ENCODE measurements at places on chromosomes 2 and 18. TPM values are rescaled to one million over a fixed set of nuclear protein-coding genes. Genes with fewer than 3 reads are reported as not detected.
A peak's percentile ranks its signal among the peaks of the same experiment; 100 is the strongest.

Gene PDE11A
- not detected for total RNA-seq

Gene DSG4
- total RNA-seq, result not detected

Gene ACMSD
- not detected for total RNA-seq

Gene GPATCH11
- total RNA-seq, result 14.7 TPM

Gene CHRNG
- total RNA-seq, result not detected

Gene DBI
- 55.5 TPM for total RNA-seq

Gene ANKRD30BL
- total RNA-seq, result not detected

DNA sequence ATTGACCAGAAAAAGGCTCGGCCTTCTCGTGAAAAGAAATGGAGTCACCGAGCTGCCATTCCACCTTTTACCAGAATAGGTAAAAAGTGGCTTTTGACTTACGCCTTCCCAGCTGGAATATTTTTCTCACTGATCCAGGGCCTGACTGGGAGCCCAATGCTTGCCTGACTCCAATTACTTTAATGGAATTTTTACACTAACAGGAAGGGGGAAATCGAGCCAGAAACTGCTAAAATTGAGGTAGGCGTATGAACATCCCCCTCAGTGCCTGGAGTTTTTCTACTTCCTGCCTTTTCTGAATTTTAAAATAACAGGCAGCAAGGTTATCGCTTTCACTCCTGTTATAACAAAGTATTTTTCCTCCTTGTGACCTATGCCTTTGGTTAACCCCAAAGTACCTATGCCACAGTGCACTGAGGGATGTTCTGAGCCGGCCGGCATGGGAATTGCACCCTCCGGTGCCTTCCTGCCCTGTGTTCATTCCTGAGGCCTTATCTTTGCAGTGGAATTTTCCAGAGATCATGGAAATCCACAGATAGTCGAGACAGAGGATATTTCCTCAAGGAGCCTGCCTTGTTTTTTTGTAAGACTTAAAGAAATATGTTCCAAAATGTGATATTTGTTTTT lies 18.3 kb upstream of the RPL31 start:
- H3K36me3 ChIP-seq, result no peaks in the 10 kb centered on the region
- no peak overlapping the region for H3K4me3 ChIP-seq
- no peak overlapping the region for H3K27ac ChIP-seq
- no peaks in the 10 kb centered on the region for H3K27me3 ChIP-seq

- H3K27me3 ChIP-seq, result no peaks in the 10 kb centered on the region
- H3K36me3 ChIP-seq, result no peaks in the 10 kb centered on the region
- no peak overlapping the region for H3K4me3 ChIP-seq
- H3K4me1 ChIP-seq, result no peaks in the 10 kb centered on the region
These were observed 259.5 kb downstream of the EPHA4 start for GRCh38 chr2:221312634-221313033.

DNA sequence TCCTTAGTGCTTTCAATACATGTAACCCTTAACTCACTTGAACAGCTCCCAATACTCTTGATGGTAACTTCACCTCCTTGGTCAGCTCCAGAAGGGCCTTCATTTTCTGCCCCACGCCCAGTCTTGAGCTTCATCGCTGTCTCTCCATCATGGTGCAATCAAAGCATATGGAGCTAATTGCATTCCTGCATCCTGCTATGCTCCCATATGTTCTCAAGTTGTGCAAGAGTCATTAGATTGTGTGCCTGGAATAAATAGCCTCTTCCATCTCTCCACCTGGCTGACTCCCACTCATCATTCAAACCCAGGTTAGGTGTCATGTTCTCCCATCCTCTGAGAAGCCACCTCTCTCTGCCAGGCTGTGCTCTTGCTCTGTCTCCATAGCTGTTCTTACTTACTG lies 364.5 kb upstream of the RGPD4 start:
- H3K27ac ChIP-seq, result no peak overlapping the region
- no peaks in the 10 kb centered on the region for H3K36me3 ChIP-seq
- no peak for DNase-seq

DNA sequence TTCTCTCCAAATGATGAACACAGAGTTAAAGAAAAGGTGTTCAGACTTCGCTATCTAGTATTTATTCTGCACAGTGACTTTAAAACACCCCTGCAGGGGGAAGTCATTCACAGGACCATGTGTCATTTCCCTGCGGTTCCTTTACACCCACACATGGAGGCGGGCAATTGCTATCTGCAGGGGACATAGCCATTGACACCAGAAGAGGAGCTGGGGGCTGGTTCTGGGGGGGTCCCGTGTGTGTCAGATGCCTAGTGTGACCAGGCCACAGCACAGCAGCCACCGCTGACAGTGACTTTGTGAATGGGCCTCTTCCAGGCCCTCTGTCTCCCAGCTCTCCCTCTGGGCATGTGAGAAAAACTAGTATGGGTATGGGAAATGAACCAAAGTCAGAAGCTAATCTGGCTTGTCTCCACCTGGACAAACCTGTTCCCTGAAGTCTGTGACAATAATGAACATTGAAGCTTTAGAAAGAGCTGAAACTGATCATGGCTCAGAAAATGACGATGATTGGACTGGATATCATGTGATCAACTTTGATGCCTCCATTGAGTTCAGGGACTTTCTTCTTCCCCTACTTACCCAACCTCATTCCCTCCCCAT lies 7.5 kb upstream of the GBX2 start:
- no peak overlapping the region for H3K4me3 ChIP-seq
- no peak overlapping the region for H3K27ac ChIP-seq
- H3K27me3 ChIP-seq, result peaks cover 24% of the 10 kb centered on the region
- DNase-seq, result no peak
- H3K4me1 ChIP-seq, result peaks cover 16% of the 10 kb centered on the region

- no peak overlapping the region for H3K4me3 ChIP-seq
- no peaks in the 10 kb centered on the region for H3K36me3 ChIP-seq
- H3K27ac ChIP-seq, result no peak overlapping the region
- no peak for DNase-seq
- H3K4me1 ChIP-seq, result no peaks in the 10 kb centered on the region
These were observed 19.1 kb downstream of the MSTN start for GRCh38 chr2:190043441-190043840.

GRCh38 chr2:88190808-88191721 lies 20.9 kb downstream of the THNSL2 start:
- H3K4me3 ChIP-seq, result no peak overlapping the region
- no peak overlapping the region for H3K27ac ChIP-seq
- H3K36me3 ChIP-seq, result no peaks in the 10 kb centered on the region

- no peak overlapping the region for H3K4me3 ChIP-seq
- H3K27me3 ChIP-seq, result no peaks in the 10 kb centered on the region
- H3K4me1 ChIP-seq, result peaks cover 18% of the 10 kb centered on the region
- DNase-seq, result no peak
- no peak overlapping the region for H3K27ac ChIP-seq
These were observed 1.7 kb upstream of the RPE start for GRCh38 chr2:210000464-210001324.

DNA sequence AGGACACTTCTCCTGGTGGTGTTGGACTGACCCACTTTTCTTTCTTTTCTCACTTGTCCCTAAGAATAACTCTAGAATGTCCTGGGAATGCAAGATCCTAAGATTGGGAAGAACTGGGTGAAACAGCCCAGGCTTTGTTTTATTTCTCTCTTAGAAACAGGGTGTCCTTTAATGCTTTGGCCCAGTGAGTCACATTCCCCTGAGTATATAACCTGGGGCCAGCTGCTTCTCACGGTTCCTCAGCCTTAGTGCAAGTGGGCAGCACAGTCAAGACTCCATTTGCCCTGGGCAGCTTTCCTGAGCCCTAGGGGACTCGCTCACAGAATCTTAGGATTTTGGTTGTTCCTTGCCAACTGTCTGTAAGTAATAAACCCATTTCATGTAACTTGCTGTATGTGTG lies 355.0 kb downstream of the DSC3 start:
- no peaks in the 10 kb centered on the region for H3K4me1 ChIP-seq
- no peak overlapping the region for H3K4me3 ChIP-seq
- H3K27ac ChIP-seq, result no peak overlapping the region
- no peaks in the 10 kb centered on the region for H3K27me3 ChIP-seq
- H3K36me3 ChIP-seq, result no peaks in the 10 kb centered on the region

GRCh38 chr2:230781130-230781797 lies 68.6 kb downstream of the CAB39 start:
- H3K36me3 ChIP-seq, result no peaks in the 10 kb centered on the region
- DNase-seq, result peak; percentile 61

DNA sequence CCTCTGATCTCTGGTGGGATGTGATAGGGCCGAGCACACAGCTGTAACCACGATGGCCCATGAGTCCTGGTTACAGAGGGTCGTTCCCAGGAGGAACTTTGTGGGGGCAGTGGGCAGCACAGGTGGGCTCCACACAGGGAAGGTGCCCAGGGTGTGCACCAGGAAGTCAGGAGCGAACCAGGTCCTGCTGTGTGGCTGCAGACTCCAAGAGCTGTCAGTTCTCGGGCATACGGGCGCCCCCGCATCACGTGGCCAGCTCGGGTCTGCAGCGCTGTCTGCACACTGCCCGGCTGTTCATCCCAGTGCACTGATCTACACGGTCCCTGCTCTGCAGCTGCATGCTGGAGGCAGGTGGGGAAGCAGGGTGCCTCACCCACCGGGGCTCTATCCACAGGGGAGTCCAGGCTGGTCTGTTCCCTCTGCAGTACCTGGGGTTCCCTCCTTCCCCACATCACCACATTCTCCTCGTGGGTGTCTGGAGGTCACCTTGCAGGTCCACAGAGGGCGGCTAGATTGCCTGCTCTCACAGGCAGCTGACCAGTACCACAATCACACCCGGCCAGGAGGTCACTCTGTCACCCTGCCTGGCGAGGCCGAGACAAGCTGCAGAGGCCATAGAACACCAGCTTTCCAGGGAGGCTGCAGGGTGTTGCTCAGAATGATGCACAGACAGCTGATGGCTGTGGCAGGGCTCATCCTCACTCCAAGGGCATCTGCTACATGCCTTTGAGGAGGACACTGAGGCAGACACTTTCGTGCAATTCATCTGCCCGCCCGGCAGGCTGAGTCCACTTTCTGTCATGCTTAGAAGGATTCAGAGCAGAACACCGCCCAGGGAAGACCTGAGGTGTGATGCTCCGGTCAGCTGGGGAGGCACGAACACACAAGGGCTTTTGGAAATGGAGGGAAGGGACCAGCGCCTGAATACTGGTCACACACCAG lies 202.7 kb downstream of the EIPR1 start:
- no peak for DNase-seq
- no peaks in the 10 kb centered on the region for H3K27me3 ChIP-seq
- H3K36me3 ChIP-seq, result peaks cover 12% of the 10 kb centered on the region
- H3K27ac ChIP-seq, result no peak overlapping the region
- H3K4me1 ChIP-seq, result no peaks in the 10 kb centered on the region

DNA sequence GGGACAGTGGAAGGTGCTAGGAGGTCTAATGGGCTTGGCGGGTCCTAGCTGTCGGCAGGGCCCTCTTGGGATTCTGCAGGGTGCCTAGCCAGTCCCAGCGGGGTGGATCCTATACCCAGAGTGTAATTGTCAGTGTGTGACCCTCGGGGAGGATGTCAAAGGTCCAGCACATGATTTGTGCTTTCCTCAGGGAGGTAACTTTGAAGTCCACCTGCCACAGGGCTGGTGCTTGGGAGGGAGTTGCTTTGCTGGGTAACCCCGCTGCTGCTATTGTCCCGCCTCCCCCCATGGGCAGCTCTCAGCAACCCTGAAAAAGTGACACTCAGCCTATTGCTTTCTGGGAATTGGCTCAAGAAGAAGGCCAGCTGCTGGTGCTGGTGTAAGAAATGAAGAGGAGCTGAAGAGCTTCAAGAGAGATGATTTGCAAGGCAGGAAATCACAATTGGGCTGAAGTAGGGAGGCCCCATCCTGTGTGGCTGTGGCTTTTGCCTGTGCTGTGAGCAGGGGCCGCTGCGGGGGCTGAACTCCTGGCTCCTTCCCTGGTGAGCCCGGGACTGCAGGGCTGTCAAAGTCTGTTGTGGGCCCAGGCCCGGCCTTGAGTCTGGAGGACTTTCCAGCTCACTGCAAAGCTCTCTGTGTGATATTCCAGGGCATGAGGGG lies 36.4 kb downstream of the EMILIN2 start:
- no peaks in the 10 kb centered on the region for H3K36me3 ChIP-seq
- peak overlapping the region; percentile 77 for H3K27ac ChIP-seq
- peak overlapping the region; percentile 35 for H3K4me3 ChIP-seq
- H3K27me3 ChIP-seq, result no peaks in the 10 kb centered on the region
- peak; percentile 66 for DNase-seq
- peaks cover 24% of the 10 kb centered on the region for H3K4me1 ChIP-seq

GRCh38 chr18:76553715-76554546 lies 58.9 kb upstream of the ZNF516 start:
- no peak overlapping the region for H3K27ac ChIP-seq
- no peaks in the 10 kb centered on the region for H3K4me1 ChIP-seq
- H3K27me3 ChIP-seq, result no peaks in the 10 kb centered on the region
- H3K36me3 ChIP-seq, result no peaks in the 10 kb centered on the region

GRCh38 chr2:200603972-200604371 lies 18.2 kb downstream of the AOX1 start:
- no peak for DNase-seq
- H3K27ac ChIP-seq, result no peak overlapping the region
- H3K27me3 ChIP-seq, result peaks cover 2% of the 10 kb centered on the region
- no peaks in the 10 kb centered on the region for H3K36me3 ChIP-seq

DNA sequence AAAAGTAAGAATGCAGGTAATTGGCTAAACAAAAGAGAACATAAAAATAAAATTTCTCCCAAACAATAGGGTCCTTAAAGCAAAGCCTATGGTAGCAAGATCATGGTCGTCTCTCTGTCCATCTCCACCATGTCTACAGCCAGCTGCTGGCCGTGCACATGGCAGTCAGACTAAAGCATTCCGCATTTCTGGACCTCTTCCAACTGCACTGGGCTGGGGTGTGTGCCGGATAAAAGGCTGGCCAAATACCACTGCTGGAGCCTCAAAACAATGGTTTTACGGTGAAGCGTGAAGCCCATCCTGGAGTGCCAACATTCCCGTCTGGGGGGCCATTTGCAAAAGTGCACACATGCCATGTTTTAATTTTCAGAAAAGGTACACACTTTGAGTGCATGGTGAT lies 74.8 kb upstream of the PIEZO2 start:
- no peaks in the 10 kb centered on the region for H3K27me3 ChIP-seq
- no peaks in the 10 kb centered on the region for H3K36me3 ChIP-seq
- H3K27ac ChIP-seq, result no peak overlapping the region
- no peak overlapping the region for H3K4me3 ChIP-seq

GRCh38 chr2:200239216-200239615 lies 67.3 kb upstream of the SPATS2L start:
- H3K4me3 ChIP-seq, result no peak overlapping the region
- no peak for DNase-seq
- peaks cover 3% of the 10 kb centered on the region for H3K27me3 ChIP-seq
- no peak overlapping the region for H3K27ac ChIP-seq

DNA sequence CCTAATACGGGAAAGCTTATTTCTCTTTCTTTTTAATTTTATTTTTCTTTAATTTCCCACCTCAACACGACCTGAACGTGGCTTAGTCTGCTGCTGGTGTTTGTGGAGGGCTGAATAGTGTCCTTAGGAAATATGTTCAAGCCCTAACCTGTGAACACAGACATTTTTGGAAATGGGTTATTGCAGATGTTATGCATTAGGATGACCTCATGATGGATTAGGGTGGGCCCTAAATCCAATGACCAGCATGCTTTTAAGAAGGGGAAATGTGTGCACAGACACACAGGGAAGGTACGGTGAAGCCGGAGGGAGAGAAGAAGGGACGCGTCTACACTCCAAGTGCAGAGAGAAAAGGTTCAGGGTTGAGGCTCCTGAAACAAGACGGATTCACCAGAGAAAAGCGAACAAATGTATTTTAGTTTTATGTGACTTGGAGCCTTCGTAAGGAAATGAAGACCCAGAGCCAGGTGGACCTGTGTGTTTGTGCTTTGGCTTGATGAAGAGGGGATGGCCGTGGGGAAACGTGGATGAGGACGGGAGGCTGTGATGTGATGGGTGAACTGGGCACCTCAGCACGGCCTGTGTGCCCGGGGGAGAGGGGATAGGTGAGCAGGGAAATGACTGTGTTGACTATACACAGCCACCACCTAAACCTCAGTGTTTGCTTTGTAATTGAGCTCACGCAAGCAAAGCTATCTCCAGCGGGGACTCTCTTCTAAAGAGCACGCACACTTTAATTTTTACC lies 37.5 kb downstream of the RTP5 start:
- H3K27ac ChIP-seq, result no peak overlapping the region
- H3K36me3 ChIP-seq, result peaks cover 6% of the 10 kb centered on the region
- no peak for DNase-seq
- H3K27me3 ChIP-seq, result no peaks in the 10 kb centered on the region
- no peak overlapping the region for H3K4me3 ChIP-seq
